Central memory CD4-positive, alpha-beta T cell (primary cell): ENCODE measurements at places on chromosomes 6 and 20.

DNA sequence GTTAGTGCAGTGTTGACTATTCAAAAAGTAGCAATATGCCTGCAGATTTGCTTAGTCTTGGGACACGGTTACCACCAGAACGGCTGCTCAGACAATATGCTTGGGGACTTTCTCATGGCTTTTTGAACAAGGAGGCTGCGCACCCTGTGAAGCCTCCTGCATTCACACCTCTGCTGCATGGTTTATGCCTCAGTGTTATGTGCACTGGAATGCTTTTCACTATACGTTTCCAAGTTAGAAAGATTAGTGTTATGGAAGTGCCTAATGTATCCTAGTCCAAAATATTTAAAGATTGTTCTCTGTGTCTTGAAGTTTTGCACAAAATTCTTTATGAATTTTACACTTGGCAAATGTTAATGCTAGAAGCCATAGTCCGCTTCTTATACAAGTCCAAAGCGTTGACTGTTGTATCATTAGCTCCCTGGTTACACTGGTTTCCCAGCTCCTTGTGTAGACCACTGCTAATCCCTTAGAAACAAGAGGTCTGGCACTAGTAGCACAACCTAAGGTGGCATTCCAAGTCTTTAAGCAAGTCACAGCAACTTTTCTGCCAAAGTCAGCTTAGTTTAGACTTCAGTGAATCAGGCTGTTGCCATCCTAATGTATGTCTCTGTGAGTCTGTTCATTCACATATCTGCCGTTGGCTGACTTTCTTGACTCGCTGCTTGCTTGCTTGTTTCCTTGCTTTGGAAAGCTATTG, 26.3 kb upstream of the SLC22A1 start:
- no peak for DNase-seq

DNA sequence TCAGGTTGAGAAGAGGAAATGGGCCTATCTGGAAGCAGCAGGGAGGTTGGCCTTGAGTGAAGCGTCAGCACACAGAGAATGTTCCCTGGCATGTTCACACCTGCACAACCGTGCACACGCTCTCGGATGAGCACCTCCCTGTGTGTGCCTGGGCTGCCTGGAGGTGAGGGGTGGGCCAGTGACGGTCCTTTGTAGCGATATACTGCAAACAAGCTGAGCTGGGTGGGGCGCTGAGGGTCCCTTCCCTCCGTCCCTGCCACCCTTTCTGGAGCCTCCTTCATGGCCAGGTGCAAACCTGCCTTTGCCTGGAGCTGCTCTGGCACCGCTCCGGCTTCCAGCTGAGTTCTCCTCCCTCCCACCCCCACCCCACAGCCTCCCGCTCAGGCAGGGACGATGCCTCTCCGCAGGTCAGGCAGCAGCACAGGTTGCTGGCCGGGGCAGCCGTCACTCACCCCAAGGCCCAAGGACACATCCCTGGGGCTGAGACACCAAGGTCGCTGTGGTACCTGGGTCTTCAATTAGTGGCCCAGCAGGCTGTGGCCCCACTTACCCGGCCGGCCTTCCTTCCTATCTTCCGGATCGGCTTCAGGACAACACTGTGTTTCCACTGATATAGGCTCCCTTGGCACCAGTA, 111.6 kb downstream of the ERMARD start:
- DNase-seq, result no peak

GRCh38 chr6:155004017-155004416, 8.9 kb downstream of the TIAM2 start:
- DNase-seq, result no peak

DNA sequence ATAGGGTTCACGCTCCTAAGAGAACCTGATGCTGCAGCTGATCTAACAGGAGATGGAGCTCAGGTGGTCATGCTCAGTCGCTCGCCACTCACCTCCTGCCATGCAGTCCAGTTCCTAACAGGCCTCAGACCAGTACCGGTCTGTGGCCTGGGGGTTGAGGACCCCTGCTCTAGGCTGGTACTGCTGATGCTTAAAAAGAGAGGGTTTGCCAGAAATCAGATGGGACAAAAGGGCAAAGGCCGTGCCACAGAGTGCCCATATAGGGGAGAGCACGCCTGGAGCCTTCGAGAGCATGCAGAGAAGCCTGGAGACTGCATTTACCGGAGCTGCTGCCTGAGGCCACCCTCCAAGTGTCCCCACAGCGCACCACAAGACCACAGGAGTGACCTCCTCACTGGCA, 75.5 kb downstream of the PTPN1 start:
- no peak for DNase-seq

DNA sequence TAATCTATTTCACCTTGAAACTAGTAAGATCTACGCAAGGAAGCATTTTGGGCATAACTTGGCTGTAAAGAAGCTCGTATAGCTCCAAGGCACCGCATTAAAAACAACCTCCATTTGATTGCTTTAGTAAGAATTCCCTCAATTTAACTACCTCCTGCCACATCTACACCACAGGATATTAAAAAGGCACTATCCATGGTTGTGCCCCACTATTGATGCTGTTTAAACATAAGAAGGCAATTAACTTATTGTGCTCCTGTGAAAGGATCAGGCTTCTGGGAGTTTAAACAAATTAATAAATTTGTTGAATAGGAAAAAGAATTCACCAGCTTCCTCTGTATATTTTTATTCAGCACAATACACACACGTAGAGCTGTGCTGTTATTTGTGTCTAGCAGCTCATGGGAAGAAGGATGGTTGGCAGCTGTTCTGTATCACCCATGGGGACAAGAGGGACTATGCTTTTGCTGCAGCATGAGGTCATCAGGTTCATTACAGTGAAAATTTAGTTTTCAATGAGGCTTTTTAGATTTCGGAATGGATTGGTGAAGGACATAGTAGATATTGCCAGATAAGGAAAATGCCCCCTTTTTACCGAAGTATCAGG, 513.3 kb downstream of the HAO1 start:
- DNase-seq, result no peak
